ENCODE measurements at places on chromosomes 3 and 15.

DNA sequence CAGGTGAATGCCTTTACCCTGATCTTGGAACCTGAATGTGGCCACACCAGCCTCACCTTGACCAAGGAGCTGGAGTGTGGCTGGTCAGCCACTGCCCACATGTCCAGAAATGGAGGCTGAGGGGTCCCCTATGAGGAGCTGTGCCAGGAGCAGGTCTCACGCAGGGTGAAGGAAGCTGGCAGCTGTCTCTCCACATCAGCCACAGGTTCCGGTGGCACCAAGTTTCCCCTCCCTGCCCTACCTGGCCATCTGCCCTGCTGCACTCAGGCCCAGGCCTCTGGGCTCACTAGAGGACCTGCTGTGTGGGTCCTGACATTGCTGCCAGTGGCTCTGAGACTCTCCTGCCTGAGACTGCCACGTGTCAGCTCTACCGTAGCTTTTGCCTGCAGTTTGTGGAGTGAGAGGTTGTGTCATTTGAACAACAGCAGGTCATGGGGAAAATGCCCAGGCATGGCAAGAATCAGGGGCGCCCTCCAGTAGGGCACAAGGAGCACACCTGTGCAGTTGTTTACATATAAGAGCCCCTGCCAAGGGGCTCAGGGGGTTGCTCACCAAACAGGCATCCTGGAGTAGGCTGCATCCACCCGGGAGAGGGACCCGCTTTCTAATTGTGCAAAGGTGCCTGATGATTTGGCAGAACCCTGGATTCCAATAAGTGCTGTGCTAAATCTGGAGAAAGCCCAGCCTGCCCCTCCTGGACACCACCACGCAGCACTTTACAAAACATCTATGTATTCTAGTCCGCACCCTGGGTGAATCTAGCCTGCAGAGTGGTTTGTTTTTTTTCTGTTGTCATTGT lies 258.5 kb upstream of the TLE3 start:
- DNase-seq, result no peak

GRCh38 chr3:58025837-58026569 lies 17.8 kb downstream of the FLNB start:
- DNase-seq, result no peak

- no peak for DNase-seq
Measured at GRCh38 chr3:17942856-17943255, 200.4 kb upstream of the TBC1D5 start.

GRCh38 chr15:57460208-57460816 lies 84.0 kb downstream of the CGNL1 start:
- no peak for DNase-seq

DNA sequence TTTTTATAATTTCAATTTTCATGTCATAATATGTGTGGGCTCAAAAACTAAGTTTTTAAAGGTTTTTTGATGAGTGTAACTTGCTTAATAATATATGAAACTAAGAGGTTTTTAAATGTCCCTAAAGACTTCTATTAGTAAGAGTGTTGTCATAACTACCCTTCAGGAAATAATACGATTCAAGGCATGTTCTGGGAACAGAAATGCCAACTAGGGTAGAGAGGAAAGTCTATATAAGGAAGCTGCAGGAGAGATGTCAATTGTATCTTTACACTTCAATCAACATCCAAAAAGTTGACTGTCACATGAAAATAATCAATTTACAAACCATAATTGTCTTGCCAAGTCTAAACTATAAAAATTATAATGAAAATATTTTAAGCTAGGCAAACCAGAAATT lies 76.3 kb downstream of the SMARCC1 start:
- no peak for DNase-seq

- no peak for DNase-seq
Measured at GRCh38 chr15:89374086-89374981, 39.7 kb upstream of the POLG start.

- DNase-seq, result no peak
Measured at GRCh38 chr3:105970283-105970682, 101.5 kb upstream of the CBLB start.

GRCh38 chr3:158465074-158465473 lies 105.9 kb upstream of the MLF1 start:
- DNase-seq, result no peak

- no peak for DNase-seq
Measured at GRCh38 chr3:69906351-69906966, 93.1 kb upstream of the SAMMSON start.

Data from activated T-helper 1 cell treated with anti-CD3 and anti-CD28 coated beads, Interleukin-2, amount 50 U/mL, for 16 hours (primary cell).